ENCODE measurements at places on chromosomes 4 and X.

GRCh38 chr4:156933633-156934258 lies 37.9 kb downstream of the PDGFC start:
- no peak for DNase-seq

DNA sequence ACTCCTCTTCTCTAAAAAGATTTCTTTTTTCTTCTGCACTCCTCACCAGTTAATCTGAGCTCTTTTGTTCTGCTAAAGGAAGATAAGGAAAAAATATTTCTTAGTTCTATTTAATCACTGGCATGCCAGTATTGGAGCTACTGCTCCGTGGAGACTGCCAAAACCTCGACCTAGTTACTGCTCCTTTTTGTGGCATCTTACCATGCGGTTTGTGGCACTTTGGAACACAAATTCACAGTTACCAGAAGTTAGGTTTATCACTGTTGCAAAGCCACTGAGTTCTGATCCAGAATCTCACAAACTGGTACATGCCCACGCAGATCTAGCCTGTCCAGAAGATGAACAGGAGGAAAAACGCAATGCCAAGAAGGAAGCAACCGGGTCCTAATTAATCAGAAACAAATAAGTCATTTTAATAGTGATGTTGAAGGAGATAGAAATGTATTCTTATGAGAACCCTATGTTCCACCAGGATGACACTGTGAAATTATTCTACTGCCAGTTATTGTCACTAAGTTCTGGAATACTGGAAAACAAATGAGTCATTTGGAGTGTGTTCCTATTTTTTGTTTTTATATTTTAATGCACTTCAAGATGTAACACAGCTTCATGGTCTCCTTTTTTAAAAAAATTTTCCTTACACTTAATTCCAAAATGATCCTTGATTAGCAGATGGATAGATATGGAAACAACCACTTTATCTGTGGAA lies 106.7 kb upstream of the GK2 start:
- DNase-seq: no peak

DNA sequence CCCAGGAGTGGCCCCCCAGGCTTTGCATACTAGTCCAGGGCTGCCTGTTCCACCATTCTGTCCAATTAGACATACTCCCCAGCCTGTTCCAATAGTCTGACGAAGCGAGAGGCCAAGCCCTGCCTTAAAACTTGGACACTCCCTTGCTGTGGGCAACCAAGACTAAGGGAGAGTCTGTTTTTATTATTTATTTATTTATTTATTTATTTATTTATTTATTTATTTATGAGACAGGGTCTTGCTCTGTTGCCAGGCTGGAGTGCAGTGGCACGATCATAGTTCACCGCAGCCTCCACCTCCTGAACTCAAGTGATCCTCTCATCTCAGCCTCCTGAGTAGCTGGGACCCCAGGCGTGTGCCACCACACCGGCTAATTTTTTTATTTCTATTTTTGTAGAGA lies 6.6 kb downstream of the KIT start:
- no peak for DNase-seq

DNA sequence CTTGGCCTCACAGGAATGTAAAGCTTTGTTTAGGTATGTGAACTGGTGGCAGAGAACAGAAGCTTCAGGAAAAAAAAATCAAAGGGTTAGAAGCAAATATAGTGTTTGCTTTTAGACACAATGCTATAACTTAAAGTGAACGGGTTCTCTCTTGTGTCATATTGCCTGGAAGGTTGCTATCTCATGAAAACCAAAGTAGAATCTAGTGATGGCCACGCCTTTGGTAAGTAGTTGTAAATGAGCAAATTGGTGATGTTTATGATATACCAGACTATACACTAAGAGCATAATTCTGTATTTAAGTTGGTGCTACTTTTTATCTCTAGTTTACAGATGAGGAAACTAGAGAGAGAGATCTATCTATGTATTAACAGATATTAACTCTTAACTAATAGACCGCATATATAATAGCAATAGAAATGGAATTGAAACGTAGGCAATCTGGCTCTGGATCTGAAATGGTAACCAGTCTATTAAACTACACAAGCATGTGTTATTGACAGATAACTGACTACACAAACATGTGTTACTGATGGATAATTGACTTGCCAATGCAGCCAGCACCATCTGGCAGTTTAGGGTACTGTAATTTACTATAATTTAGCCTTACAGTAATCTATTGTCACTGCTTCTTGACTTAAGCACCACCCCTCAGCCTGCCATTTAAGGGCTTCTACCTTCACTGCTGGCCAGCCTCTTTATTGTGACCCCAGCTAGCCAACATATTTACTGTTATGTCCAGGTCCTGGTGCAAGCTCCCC lies 40.8 kb downstream of the HCCS start:
- no peak for DNase-seq

GRCh38 chr4:35105486-35105885 lies 1138.8 kb downstream of the ARAP2 start:
- no peak for DNase-seq

- DNase-seq: no peak
These were observed 1.8 kb upstream of the NAA15 start for GRCh38 chr4:139299536-139299935.

GRCh38 chr4:176437756-176438155 lies 118.0 kb downstream of the SPCS3 start:
- DNase-seq: no peak

- DNase-seq: no peak
These were observed 144.6 kb upstream of the EDNRA start for GRCh38 chr4:147336252-147336651.

- DNase-seq: no peak
These were observed 35.9 kb downstream of the SLC9A6 start for GRCh38 chrX:136021160-136021559.

DNA sequence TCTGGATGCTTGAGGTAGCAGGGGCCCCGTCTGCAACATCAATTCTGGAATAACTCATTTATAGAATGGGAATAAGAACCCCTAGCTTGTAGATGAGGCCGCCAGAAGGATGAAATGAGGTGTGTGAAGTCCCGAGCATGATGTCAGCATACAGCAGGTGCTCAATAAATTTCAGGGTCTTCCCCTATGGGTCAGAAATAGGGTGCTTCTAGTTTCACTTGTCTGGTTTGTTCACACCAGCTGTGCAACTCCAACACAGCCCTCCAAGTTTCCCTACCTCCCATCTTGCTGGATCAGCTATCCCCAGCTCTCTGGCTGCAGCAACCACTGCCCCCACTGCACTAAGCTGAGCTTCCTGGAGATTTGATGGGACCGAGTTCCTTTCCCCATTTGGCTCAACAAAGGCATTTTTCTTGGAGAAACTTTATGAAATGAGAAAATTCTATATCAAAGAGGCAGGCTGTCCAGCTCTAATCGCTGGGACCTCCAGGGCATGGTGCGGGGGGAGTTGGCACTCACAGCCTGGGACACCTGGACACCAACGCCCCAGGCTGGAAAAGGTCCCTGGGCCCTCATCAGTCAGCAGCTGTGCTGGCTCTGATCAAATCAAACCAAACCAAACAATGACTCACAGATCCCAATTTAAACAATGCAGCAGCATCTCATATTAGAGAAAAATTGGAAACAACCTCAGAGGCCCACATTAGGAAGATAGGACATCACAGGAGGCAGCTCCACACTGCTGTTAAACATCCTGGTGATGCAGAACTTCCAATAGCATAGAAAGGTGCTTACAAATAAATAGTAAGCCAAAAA lies 13.3 kb downstream of the SLC2A9 start:
- DNase-seq: no peak

GRCh38 chr4:74665346-74665745 lies 129.0 kb downstream of the BTC start:
- no peak for DNase-seq

DNA sequence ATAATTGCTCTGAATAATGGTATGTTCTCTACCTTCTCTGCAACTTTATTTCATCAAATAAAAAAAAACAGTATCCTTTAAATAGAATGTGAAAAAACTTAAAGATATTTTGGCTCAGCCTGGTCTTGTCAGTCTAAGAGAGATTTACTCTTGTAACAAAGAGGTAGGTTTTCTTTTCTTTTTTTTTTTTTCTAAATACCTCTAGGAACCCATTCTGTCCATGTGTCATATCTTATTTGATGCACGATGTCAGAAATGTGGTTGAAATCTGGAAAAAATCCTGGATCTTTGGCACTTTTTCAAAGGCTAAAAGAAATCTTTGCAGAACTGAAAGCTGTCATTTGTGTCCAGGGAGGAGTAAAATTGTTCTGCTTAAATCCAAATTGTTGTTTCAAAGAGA lies 17.3 kb upstream of the FGF5 start:
- DNase-seq: no peak

- no peak for DNase-seq
These were observed 12.3 kb upstream of the NAA11 start for GRCh38 chr4:79338148-79338547.

DNA sequence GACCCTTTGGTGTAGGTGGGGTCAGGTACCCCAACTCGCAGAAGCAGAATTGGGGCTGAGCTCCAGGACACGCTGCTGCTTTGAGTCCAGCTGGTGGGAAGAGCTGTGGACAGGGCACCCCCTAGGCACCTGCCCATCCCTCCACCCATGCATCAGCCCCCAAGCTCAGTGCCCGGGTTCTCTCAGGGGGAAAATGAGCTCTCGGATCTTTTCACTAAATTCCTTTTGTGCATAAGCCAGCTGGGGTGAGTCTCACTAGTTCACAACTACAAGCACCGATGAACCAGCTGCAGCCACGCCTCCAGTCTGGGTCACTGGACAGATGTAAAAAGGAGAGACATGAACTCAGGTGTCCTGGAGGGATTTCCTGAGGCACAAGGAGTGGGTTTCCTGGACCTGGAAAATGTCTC lies 286.8 kb downstream of the CRLF2 start:
- DNase-seq: no peak

GRCh38 chr4:89267392-89267791 lies 40.2 kb downstream of the GPRIN3 start:
- no peak for DNase-seq

DNA sequence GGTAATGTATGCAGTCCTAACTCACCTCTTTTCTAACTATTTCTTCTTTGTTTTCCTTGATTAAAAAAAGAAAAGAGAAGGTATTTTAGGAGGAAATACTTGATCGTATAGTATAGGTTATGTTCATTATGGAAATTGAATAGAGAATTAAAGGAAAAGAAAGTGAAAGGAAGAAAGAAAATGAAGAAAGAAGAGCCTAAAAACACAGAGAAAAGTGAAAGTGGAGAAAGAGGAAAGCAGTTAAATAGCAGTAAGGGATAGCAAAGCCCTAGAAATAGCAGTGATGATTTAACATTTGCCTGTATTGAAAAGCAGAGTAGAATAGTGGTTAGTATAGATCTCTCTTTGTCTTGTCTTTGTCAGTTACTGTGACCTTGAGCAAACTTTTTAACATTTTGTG lies 37.0 kb downstream of the MRPL1 start:
- no peak for DNase-seq

- no peak for DNase-seq
These were observed 44.1 kb upstream of the UPRT start for GRCh38 chrX:75229774-75230173.

DNA sequence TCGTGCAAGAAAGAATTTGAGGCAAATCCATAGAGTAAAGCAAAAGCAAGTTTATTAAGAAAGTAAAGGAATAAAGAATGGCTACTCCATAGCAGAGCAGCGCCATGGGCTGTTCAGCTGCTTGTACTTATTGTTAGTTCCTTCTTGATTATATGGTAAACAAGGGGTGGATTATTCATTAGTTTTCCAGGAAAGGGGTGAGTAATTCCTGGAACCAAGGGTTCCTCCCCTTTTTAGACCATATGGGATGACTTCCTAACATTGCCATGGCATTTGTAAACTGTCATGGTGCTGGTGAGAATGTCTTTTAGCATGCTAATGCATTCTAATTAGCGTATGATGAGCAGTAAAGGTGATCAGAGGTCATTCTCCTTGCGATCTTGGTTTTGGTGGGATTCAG lies 23.5 kb upstream of the CEP135 start:
- DNase-seq: no peak

DNA sequence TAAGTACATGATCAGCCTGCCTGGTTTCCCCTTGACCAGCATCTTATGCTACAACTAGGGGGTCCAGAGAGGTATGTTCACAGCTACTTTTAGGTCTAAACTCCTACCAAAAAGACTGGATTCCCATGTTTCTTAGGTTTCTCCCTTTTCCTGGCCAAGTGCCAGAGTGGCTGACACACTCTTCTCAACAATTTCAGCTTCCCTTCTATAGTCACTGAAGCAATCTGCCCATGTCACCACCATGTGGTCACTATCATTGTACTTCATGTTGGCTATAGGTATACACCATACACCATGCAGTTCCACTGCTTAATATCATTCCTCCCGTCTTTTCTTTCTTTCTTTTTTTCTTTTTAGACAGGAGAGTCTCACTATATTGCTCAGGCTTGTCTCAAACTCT lies 66.9 kb downstream of the KLHL13 start:
- DNase-seq: no peak

DNA sequence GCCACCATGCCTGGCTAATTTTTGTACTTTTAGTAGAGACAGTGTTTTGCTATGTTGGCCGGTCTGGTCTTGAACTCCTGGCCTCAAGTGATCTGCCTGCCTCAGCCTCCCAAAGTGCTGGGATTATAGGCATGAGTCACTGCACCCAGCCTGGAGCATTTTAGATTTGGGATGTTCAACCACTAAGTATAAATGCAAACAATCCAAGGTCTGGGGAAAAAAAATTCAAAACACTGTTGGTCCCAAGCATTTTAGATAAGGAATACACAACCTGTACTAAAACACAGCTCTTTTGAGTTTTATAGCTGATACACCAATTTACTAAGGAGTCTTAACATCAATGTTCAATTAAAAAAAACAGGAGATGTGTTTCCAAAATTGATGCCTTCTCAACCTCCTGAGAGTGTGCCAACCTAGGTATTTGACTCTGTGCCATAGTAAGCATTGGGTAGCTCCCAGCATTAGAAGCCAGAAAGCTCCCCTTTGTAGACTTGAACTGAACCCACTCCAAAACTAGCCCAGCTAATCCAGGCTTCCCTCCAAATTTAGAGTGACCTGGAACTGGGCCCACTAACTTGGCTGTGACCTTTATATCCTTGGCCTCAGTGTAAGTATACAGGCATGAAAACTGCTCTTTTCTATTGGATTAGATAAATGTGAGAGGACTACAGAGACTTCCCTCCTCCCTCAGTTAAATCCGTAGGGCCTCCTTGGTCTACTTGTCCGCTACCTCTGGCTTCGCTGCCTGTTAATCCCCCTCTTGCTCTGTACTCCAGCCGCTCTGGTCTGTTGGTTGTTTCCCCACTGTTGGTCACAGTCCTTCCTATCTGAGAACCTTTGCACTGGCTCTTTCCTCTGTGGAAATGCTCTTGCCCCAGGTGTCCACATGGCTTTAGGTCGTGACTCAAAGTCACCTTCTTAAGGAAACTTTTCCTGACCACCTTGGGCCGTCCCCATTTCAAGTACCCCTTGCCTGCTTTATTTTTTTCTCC lies 77.6 kb downstream of the CCKAR start:
- DNase-seq: no peak

GRCh38 chr4:577499-578450 lies 1.7 kb upstream of the TMEM271 start:
- DNase-seq: peak; percentile 52

DNA sequence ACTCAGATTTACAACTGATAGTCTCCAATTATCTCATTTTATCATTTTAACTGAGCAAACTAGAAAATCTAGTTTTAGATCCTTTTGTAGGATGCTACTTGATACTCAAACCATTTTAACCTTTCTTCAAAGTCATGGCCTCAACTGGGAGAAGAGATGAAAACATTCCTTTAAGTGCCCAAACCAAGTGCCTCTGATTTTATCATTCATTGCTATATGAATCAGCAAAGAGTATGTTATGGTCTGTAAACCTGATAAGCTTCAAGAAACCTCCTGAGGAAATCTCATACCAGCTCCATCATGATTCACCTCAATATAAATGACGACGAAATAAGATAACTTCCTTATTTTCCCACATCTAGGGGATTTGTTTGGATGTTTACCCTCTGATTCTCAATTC lies 119.9 kb downstream of the FAM13A start:
- DNase-seq: no peak
